ENCODE measurements at places on chromosomes 6 and 20. TPM values are rescaled to one million over a fixed set of nuclear protein-coding genes. Genes with fewer than 3 reads are reported as not detected.

RTN4IP1 gene
- 6.8 TPM for polyA plus RNA-seq

SSTR4 gene
- polyA plus RNA-seq, result 0.23 TPM

NFS1 gene
- polyA plus RNA-seq, result 20.8 TPM

WTAP gene
- 130 TPM for polyA plus RNA-seq

RAET1L gene
- 0.15 TPM for polyA plus RNA-seq

MED23 gene
- 51.2 TPM for polyA plus RNA-seq

LKAAEAR1 gene
- polyA plus RNA-seq, result 0.56 TPM

MAK gene
- 3.8 TPM for polyA plus RNA-seq

HTR1B gene
- not detected for polyA plus RNA-seq

MUC21 gene
- polyA plus RNA-seq, result 0.05 TPM

VNN1 gene
- 0.52 TPM for polyA plus RNA-seq

GINS1 gene
- polyA plus RNA-seq, result 16.5 TPM

GJA10 gene
- polyA plus RNA-seq, result not detected

CLVS2 gene
- polyA plus RNA-seq, result 0.78 TPM

ADGRG6 gene
- polyA plus RNA-seq, result 127 TPM

DNA sequence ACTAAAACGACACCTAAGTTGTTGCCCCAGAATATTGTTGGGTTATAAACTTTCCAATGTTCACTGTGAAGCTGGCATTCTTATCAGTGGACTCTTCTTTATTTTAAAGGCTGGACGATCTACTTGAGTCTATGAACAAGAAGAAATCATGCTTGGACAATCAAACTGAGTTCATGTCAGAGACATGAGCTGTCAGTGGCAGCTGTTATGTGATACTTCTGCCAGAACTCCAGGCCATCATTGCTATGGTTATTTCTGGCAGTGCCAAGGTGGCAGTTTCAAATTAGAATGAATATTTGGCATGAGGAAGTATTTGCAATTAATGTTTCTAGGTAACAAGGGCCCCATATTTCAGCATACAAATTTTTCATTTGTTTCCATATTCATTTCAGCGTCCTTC is 417.3 kb downstream of the LMBRD1 start:
- DNase-seq, result no peak

DNA sequence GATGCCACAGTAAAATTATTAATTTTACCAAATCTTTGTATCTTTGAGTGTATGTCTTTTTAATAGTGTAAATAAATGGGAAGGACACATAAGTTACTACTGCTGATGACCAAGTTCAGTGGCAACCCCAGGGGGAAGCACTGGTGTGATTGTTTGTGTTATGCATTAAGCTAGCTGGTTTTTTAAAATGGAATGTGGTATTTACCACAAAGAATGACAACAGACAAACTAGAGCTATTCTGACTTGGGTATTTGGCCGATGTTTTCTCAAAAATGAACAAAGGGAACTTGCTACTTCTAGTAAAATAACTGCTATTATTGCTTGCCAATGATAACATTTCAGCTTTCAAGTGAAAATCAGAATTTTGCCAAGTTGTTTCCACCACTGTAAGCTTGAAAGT is 2.9 kb downstream of the FNDC1 start:
- DNase-seq, result no peak

DNA sequence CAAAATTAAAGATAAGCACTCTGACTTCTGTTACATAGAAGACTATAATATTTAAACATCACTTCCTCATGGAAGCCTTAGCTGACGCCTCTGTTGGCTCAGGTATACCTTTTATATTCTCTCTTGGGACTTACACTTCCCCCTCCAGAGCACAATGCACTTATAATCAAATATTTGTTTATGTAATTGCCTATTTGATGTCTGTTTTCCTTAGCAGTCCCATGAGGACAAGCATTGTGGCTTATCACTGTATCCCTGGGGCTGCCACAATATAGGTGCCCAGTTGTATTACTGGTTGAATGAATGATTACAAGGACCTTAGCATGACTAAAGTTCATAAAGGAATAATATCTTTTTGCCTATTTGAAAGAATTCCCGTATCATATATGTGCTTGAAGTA is 186.7 kb upstream of the VGLL2 start:
- DNase-seq, result no peak

- no peak for DNase-seq
Observed at GRCh38 chr20:2984956-2985661, 58.3 kb upstream of the GNRH2 start.

GRCh38 chr6:7617801-7618764 is 28.1 kb downstream of the SNRNP48 start:
- DNase-seq, result no peak

GRCh38 chr6:17633465-17634188 is 33.5 kb downstream of the FAM8A1 start:
- DNase-seq, result no peak

DNA sequence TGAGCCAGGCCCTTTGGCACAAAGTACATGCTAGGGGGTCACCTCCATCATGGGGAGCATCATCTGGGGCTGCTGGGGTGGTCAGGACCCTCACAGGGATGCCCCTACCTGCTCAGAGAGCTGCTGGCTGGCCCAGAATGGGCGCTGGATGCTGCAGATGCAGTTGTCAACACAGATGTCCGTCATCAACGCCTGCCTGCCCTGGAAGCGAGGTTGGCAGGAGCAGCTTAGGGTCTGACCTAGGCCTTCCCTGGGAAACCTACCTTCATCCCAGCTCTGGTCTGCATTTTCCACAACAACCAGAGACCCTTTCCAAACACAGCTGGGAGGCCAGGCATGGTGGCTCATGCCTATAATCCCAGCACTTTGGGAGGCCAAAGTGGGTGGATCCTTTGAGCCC is 88.0 kb downstream of the EDN3 start:
- DNase-seq, result no peak

DNA sequence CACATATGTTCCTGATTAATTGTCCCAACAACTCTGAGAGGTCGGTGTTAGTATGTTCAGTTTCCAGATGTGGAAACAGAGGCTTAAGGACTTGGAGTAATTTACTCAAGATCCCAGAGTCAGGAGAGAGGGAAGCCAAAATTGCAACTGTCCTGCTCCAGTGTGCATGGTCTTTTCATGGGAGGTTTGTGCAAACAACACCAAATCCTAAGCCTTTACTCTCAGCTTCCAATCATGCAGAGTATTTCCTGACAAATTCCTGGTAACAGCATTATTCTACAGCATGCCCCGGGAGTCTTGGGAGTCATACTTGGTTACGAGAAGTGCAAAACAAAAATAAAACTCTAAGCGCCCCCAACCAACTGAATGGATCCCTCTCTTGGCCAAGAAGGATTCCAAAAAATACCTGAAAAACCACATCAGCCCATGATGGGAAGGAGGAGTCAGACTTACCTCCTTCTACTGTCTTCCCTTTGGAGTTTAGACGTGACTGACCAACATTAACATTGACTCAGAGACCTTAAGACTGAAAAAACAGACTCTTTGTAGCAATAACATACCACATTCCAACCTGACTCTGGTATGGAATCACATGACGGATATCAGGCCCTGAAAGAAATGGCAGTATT is 30.8 kb upstream of the PPP1R3G start:
- DNase-seq, result no peak

DNA sequence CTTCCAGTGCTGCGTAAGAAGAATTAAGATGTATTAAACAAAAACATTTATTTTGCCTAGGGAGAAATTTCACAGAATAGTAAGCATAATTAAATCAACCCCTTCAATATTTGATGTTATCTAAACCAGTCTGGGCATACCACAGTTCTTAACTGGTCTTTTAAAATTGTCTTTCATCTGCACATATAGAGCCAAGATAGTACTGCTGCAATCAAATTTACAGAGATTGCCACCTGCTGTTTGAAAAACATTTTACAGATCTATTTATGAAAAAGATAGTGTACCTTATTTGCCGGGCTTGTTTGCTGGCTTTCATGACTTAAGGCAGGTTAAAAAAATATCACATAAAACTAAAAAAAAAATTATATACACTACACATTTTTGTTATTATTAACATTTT is 323.2 kb downstream of the ADGRB3 start:
- no peak for DNase-seq

GRCh38 chr20:50266293-50267040 is 75.8 kb downstream of the CEBPB start:
- no peak for DNase-seq

GRCh38 chr6:44338228-44339122 is 4.0 kb upstream of the SPATS1 start:
- peak; percentile 64 for DNase-seq

- peak; percentile 80 for DNase-seq
Observed at GRCh38 chr20:2692036-2692885, at the start of gene EBF4. Gene EBF4 (plus strand): TSS chr20:2692780. CDS start chr20:2693646, 866 bp downstream.

DNA sequence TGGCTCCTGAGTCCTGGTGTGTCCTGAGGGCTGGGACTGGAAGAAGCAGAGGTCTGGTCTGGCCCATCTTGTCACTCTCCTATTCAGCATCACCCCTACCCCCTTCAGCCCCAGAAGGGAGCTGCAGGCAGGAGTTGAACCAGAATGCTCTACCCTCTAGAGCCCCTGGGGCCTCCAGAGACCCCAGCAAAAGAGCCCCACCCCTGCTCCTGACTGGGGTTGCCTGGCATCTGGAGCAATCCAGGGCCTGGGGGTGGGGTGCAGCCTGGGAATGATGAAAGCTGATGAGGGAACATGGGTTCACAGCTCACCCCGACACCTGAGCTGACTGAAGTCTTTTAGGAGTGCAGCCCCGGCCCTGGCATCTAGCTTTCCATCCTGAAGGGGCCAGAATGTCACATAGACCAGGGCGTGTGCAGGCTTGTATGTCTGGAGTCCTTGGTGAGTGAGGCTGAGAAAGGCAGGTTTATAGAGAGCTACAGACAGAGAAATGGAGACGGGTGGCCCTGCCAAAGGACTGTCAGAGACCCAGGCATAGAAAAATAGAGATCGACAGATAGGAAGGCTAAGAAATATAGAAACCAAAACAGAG is 12.2 kb downstream of the FGD2 start:
- DNase-seq, result no peak

DNA sequence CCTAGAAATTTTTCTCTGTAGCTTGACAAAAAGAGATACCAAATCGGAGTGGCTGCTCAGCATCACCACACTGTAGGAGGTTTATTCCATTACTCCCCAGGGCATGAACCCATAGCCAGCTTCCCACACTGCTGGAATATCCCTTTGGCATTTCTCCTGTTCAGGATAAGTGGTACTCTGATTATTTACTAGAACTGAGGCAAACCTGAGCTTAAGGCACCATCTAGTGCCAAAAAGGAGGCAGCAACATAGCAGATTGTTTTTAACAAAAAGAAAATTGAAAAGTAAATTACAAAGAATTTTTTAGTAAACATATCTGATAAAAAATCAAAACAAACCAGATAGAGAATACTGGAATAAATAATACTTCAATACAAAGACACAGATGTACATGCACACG is 181.7 kb downstream of the WDR27 start:
- DNase-seq, result no peak

DNA sequence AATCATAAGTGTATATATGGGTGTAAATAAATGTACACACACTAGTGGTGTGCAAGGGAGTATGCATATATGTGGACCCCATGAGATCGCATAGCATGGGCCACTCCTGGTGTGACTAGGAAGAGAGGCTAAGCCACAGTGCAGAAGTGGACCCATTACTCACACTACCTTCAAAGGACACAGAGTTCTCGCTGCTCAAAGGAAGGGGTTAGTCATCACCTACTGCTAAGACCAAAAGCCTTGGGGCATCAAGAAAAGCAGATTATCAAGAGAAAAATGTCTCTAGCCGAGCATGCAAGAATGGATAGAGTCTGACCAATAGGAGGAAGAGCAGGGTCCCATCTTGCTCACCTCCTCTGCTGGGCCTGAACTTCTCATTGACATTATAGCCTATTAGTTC is 195.5 kb downstream of the MAFB start:
- DNase-seq, result no peak

- DNase-seq, result no peak
Observed at GRCh38 chr20:15700147-15700765, 873.0 kb downstream of the KIF16B start.

- no peak for DNase-seq
Observed at GRCh38 chr6:124396361-124396760, 565.9 kb upstream of the RNF217 start.

- DNase-seq, result no peak
Observed at GRCh38 chr6:165401092-165401491, 91.7 kb upstream of the C6orf118 start.

DNA sequence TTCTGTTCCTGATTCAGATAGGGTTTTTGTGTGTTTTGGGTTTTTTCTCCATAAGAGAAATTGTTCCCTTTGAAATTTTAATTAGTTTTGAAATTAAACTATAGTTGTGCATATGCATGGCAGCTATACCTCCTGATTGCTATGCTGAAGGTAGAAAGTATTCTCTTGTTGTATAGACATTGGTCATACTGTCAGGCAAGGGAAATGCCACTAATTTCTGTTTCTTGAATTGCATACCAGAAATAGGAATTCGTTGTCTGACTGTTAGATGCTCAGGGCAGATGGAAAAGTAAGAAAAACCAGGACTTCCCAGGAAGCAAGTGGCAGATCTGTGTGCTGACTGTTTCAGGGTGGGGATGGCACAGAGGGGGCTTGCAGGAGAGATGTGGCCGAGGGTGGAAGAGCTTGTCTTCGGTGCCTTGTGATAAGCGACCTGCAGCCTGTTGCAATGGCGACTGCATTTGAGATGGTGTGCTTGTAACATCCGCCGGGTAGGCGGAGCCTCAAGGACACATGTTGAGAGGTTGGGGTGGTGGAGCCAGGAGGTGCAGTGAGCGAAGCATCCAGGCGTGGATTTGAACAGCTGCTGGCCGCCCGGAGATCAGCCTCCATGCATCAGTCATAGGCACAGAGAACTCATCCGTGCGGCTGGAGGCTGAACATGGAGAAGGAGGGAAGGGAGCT is 42.8 kb downstream of the RREB1 start:
- DNase-seq, result peak; percentile 71

- no peak for DNase-seq
Observed at GRCh38 chr6:24967211-24967610, 31.5 kb upstream of the RIPOR2 start.

Measured in left lung (tissue), 14 donors.